Central memory CD8-positive, alpha-beta T cell (primary cell): ENCODE measurements at places on chromosomes 1 and 21.

- no peak for DNase-seq
These were observed 3.6 kb downstream of the FAM151A start for GRCh38 chr1:54619749-54620148.

DNA sequence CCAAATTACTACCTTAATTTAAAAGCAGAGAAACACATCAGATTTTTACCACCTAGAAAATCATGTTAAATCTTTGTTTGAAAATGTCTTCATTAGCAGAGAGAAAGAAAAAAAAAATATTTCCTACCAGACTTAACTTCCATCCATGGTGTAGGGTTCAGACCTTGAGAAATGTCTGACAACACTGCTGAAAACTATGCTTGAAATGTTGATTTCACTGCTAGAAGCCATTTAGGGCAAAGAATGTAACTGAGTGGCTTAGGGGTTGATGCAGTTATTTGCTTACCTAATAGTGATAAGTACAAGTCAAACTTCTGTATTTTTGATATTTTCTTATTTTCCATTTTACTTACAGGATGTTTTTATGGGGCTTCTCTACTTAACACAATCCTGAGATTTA is 495.6 kb upstream of the NEGR1 start:
- DNase-seq, result no peak

DNA sequence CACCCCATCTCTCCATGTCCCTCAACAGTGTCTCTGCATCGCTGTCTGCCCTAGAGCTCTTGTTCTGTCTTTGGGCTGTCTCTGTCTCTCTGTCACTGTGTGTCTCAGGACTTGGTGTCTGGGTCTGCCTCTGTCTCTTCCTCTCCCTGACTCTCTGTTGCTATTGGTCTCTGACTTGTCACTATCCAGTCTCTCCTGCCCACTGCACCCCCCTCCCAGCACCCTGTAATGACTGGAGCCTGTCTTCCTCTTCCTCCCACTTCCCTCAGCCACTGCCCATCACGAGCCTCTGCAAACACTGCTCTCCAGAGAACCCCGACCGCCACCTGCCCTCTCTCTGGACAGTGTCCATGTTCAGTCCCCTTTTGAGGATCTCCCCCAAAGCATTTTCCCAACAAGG is 12.1 kb downstream of the PEAR1 start:
- DNase-seq, result no peak

DNA sequence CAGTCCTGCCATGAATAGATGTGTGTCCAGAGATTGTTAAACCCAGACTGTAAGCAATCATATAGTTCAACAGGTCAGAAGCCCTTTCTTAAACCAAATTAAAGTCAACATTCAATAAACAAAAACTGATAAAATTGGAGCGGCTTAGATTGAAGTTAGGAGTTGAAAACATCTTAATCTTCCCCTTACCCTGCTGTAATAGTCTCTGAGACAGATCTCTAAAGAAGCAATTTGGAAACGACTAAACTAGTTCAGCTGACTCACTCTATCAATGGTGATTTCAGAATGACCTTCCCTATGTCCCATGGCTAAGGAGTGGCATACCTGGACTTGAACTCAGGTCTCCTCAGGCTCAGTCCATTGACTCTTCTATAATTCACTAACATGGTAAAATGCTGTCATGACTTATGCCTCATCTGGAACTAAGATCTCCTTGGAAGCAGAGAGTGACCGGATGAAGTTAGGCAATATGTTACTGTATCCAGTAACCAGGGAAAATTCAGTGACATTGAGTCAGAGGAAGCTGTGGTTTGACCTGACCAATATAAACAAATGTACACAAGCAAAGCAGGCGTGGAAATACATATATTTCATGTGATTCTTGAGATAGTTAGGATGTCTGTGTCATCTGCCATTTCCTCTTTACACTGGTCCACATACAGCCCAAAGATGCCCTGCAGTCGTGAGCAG is 30.1 kb downstream of the SGIP1 start:
- DNase-seq, result no peak

DNA sequence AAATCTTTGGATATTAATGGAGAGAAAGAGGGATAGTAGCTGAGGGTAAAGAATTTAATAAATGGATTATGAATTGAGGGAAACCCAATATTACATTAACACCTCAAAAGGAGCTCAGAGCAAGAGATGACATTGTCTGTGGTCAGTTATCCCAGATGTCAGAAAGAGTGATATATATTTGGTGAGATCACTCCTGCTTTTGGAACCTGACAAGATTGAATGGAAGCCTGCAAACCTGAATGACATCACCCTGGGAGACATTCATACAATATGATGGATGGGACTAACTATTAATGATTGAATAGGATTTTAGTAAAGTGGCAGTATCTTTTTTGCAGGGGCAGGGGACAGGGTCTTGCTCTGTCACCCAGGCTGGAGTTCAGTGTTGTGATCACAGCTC is 6.8 kb upstream of the IFI6 start:
- DNase-seq, result no peak

DNA sequence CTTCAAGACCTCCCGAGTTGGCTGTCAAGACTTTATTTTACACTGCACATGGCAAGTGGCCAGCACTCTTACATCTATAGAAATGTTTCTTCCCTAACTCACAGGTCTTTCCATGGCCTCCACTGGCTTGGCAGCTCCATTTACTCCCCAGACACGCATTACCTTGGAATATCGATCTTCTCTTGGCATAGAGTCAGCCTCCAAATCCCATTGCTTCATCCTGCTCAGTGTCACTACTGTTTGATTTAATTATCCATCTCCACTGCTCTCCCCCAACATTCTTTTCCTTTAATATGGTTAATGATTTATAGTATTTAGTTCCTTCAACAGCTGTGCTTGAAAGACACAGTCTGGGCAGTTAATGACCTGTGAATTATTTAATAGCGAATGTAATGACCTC is 241.2 kb upstream of the MAP1LC3C start:
- DNase-seq, result no peak

- DNase-seq, result no peak
These were observed 25.4 kb downstream of the NFASC start for GRCh38 chr1:204896023-204896422.

- no peak for DNase-seq
These were observed 12.5 kb upstream of the IGSF3 start for GRCh38 chr1:116679828-116680628.
